CD4-positive, alpha-beta T cell treated with Interferon gamma for 1 hour (primary cell): ENCODE measurements at places on chromosomes 7 and 10.
A peak's percentile ranks its signal among the peaks of the same experiment; 100 is the strongest.

- DNase-seq, result no peak
These were observed 57.0 kb downstream of the PRKAG2 start for GRCh38 chr7:151819866-151820265.

GRCh38 chr7:143046426-143046851, 5.7 kb upstream of the OR6V1 start:
- no peak for DNase-seq

DNA sequence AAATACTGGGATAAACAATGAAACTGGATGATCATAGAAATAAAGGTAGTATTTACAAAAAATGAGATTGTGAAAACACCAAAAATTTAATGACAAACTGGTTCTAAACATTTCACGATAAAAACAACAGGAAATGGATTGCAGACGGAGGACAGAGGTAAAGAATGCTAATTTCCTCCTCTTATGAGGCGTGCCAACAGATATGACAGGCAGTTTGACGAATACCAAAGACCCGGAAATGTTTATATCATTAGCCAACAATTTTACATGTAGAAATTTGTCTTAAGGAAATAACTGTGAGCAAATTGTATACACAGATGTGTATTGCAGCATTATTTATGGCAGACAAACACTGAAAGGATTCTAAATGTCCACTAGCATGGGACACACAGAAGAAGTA, 162.0 kb upstream of the MGMT start:
- DNase-seq, result no peak

GRCh38 chr7:137950967-137951366, 50.9 kb downstream of the CREB3L2 start:
- no peak for DNase-seq

DNA sequence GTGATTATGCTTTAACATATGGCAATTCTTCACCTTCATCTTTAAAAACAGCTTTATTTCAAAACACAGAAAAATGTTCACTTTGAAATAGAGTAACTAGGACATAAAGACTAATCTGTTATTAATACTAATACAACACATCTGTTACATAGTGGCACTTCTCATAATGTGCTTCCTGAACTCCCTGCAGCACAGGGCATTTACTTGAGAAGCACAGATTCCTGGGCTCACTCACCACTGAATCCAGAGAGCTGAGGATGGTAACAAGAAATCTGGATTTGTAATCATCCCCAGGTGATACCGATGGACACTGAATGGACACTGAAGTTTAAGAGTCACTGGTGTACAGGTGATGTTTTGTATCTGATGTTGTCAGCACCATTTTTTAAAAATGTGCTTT, 96.1 kb downstream of the COL28A1 start:
- DNase-seq, result no peak

GRCh38 chr7:85426487-85426960, 239.7 kb upstream of the SEMA3D start:
- DNase-seq, result no peak

GRCh38 chr10:133129071-133129858, 30.8 kb upstream of the KNDC1 start:
- DNase-seq, result no peak

GRCh38 chr7:129341816-129342806, 92.1 kb upstream of the STRIP2 start:
- DNase-seq, result no peak

GRCh38 chr10:87750001-87750671, 67.9 kb downstream of the ATAD1 start:
- no peak for DNase-seq

DNA sequence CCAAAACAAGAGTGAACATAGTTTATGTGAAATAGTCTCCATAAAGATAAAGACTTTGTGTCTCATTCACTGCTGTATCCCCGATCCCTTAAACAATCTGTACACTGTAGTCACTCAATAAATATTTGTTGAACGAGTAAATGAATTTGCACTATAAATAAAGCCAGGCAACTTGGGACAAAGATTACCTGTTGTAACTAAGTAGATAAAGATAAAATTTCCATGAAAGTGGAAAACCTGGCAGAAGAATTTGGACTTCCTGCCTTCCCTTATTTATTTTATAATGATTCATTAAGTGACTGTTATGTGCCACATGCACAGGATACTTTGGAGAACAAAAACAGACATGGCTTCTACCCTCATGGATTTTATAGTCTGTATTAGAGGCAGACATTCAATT, 277.7 kb upstream of the KAT6B start:
- DNase-seq, result no peak

DNA sequence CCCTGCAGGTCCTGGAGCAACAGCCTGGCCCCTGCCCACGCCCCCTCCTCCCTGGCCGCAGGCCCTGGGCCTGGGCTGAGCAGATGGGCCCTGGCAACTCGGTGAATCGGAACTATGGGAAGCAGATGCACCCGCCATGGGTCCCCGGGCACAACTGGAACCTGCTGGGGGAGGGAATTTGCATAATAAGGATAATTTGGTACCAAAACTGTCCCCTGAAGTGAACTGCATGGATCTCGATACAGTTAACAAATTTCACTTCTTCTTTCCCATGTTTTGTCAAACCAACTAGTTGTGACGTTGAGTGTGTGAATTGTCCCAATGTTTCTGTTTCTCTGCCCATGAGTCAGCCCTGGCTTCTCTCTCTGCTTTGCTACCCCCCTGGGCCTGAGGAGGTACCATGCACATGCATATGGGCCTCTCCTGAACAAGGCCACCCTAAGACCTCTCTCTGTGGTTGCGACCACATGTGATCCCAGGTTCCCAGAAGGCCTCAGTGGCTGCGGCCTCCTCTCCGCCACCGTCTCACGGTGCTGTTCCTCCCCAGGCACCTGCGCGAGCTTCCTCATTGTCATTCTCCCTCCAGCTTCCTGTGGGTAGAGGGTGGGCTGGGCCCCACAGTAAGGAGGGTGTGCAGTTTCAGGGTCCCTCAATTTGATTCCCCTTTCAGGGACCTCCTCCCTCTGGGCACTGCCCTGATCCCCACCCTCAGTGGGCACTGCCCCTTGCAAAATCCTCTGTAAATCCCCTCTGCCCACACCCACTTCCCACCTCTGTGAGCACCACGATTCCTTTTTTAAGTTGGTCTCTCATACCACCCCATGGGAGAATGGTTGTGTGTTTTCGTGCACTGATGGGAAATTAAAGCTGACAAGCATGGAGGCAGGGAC, 40.0 kb downstream of the FIGNL1 start:
- DNase-seq, result peak; percentile 47

- no peak for DNase-seq
These were observed 66.7 kb upstream of the ZNF32 start for GRCh38 chr10:43715334-43715733.

- no peak for DNase-seq
These were observed 48.5 kb upstream of the SLF2 start for GRCh38 chr10:100864036-100864885.

DNA sequence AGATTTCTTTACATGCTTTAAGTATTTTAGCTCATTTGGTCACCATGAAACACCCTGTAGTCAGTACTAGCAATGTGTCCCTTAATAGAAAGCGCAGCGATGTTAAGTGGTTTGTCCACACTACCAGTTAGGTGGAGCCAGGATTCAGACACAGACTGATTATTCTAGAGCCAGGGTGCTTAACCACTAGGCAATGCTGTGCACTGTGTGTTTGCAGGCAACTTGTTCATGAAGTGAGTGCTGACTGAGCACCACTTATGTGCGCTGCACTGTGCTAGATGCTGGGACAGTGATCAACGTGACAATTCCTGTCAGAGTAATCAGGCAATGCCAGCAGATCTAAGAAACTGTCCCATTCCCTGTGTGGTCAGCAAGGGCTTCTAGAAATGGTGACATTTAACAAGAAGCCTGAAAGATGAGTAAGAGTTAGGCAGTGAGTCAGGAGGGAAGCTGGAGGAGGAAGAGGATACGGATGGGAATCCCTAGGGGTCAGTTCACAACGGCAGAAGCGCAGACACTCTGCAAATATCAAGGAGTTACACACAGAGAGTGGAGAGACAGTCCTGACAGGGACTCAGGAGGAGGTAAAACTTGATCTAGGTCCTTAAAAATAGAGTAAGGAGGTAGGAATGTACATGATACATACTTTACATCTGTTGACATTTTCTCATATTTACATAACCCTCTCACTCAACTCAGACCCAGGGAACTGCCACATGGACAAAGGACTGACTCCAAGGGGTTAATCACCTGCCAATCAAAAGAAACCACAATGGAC, 69.7 kb upstream of the EGR2 start:
- DNase-seq, result no peak

DNA sequence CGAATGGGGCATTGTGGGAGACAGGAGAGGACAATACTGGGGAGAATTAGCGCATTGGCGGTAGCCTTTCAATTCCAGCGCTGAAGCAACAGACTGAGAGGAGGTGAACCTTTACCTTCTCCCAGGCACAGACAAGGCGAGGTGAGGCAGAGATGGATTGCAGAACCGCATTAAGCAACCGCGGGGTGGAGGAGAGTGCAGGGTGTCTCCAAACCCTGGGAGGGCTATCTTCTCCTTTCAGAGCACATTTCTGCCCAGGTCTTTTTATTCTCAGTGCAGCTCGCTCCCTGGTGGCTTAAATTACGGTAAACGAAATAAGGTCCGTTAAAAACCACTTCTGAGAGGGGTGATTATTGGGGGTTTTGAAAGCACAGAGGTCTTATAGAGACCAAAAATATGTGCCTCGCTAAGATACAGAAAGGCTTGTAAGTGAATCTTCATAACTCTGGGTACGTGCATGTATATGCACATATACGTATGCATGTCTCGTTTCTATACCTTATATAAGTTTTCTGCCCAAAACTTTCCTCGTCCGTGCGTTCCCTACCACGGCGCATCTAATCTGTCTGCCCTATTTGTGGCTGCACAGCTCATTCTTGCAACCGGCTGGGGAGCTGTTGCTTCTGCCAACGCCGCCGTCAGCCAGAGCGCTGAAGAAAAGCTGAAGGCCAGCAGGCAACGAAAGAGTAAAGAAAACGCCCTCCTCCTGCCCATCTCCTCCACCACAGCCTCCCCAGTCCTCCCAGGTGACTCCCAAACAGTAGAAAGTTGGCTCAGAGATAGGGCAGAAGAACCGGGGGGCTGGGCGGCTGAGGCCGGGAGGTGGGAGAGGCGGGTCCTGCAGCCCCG, 895 bp upstream of the ZNF804B start:
- DNase-seq, result no peak

DNA sequence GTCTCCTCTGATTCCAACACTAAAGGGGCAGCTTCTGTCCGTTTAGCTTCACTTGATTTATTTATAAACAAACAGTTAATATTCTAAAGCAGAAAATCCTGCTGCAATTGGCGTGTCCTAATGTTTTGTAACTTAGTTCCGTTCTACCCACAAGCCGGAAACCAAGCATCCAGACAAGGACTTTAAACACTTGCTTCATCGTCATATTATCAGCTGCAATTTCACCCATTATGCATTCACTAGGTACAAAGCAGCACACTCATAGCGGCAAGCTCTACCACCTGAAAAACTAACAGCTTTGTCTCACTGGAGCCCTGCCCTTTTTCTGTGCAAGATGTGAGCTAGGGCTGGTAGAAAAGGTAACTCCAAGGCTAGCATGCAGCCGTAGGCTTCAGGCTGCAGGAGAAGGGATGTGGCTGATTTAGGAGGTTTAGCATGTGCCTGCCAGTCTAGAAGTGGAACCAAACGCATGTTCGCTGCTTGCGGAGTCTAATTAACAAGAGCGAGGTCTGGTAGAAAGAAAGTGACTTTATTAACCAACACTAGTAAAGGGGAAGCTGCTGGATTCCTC, 43.7 kb upstream of the BPGM start:
- DNase-seq, result no peak

- DNase-seq, result no peak
These were observed 109.4 kb downstream of the DOCK1 start for GRCh38 chr10:127014671-127015070.

DNA sequence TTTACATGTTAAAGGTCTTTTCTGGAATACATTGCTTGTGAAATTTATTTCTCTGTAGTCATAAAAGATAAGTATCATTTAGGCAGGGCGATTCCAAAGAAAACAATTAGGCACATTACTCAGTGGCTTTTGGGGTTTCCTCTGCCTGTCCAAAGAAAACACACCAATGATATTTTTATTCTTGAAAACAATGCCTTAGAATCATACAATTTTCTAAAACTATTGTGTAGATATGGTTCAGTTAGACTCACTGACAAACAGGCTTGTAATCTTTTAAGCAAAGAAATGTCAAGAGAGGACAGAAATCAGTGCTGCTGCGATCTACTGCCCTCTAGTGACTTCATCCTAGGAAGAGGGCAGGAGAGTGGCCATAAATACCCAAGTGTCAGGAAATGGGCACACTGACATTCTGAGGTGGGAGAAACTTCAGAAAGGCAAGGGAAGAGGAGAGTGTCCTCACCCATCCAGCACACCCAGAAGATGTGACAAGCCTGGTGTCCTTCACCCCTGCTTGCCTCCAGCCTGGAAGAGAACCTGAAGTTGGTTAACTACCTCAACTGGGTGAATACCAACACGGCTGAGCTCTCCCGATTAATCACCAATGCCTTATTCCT, 120.5 kb downstream of the GALNT11 start:
- no peak for DNase-seq

GRCh38 chr7:74254129-74254857, at the start of gene RFC2:
Gene RFC2 (minus strand): TSS chr7:74254399. CDS start chr7:74254383, 16 bp downstream.
- peak; percentile 96 for DNase-seq

DNA sequence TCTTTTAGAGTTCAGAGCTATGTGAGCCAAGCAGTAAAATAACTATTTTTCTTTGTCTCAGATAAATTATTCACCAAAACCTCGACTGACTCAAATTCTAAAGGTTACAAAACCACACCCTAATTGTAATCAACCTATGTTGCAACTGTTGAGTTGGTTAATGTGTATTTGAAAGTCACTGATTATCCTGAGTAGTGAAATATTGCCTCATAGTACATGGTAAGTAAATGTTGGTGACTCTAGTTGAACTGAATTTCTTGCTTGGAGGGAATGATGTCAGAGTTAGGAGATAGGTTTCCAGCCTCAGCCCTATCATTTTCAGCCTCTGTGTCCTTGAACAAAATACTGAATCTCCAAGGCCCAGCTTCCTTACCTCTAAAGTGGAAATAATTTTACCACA, 3.0 kb upstream of the CYP2C18 start:
- no peak for DNase-seq

DNA sequence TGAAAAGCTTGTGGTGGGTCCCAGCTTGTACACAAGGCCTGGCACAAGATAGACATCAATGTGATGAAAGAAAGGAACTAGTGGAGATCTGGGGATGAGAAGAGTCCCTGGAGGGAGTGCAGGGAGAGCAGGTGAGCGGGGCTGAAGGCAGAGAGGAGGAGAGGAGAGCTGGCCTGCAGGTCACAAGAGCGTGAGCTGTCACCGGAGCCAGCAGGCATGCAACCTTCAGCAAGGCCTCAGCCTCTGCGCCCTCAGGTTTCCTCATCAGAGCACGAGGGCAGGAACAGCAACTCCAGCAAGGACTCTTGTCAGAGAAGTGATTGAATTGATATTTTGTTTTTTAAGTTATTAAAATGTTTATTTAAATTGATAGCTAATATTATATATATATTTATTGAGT, 188.6 kb downstream of the CXCL12 start:
- no peak for DNase-seq

- no peak for DNase-seq
These were observed 54.1 kb upstream of the PRKG1 start for GRCh38 chr10:51020200-51020599.
